ENCODE measurements at places on chromosomes 6 and 20.

- no peak for DNase-seq
Measured at GRCh38 chr6:39143238-39143930, 28.4 kb upstream of the SAYSD1 start.

GRCh38 chr6:108677357-108677756, 116.6 kb downstream of the FOXO3 start:
- no peak for DNase-seq

GRCh38 chr20:40749985-40750506, 61.0 kb upstream of the MAFB start:
- no peak for DNase-seq

DNA sequence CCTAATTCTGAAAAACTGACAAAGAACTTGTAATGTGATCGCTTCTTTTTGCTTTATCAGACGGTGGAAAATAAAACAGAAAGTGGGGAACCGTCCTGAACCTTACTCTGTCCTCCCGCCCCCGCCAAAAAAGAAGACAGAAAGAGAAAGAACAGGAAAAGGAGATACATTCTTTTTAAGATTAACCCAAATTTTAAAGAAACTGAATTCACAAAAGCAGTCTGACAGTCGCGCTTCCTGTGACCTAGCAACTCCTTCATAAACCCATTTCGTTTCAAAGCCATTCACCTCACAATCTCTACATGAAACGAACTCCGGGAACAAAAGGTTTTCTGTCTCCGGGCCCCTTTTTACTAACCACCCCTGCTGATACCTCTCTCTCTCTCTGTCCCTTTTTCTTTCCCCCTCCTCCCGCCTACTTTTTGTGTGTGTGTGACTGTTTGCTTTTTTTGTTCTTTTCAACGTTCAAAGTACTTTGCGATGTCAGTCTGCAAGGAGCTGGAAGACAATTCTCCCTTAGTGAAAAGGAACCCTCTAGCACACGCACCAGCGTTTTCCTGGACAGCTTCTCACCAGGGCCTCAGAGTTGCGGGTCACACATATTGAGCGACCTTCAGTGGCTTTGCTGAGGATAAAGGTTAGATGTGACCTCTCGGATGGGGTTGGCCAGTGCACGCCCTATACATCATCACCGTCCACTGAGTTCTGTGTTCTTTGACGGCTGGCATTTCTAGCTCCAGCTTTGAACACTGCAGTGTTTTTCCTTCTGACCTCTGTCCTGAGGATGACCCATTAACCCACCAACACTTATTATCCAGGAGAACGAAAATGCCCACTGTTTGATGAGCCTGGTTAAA, 530 bp upstream of the NEDD9 start:
- DNase-seq = no peak

DNA sequence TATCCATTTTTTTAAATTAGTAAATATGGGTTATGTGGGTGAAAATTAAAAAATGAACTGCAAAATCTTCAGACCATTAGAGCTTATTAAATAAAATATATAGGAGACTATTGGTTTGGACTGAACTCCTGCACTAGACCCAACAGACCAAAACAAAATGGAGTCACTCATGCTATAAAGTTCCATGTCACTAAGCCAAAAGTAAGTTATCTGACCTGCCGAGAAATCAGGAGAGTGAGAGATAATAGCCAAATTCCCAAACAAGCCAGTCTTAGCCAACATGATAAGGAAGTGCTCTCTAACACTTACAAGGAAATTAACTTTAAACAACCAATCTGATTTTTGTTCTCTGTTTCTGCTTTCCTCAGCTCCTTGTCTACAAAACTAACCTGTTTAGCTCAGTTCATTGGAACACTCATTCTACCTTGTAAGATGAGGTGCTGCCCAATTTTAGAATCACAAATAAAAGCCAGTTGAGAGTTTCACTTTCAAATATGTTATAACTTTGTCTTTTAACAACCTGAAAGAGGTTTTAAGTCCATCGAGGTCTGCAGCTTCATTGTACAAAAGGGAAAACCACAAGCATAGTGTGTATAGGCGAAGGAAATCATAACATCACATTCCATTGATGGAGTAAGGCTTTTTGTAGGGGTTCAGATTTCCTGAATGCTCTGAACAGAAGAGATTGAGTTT, 220.5 kb downstream of the TENT5A start:
- DNase-seq = no peak

GRCh38 chr6:7071405-7071804, 36.4 kb upstream of the RREB1 start:
- no peak for DNase-seq

DNA sequence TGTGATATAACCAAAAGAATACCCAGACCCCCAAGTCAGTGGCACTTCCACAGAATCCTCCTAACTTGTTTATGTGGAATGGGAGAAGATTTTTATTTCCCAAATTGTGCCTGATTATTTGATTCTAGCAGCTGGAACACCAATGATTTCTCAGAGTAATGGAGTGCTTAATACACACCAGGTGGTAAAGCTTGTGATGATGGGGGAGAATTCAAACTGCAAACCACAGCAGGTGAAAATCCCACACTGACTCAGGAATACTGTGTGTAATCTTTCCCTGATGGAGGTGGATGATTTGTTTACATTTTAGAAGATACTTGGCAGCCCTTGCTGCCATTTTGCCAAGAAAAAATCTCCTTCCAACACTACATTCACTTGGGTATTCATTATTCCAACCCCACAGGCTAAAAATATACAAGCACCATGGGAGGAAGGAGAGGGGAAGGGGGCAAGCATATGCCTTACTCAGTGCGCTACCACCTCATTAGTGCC, 212.7 kb upstream of the PLN start:
- no peak for DNase-seq

DNA sequence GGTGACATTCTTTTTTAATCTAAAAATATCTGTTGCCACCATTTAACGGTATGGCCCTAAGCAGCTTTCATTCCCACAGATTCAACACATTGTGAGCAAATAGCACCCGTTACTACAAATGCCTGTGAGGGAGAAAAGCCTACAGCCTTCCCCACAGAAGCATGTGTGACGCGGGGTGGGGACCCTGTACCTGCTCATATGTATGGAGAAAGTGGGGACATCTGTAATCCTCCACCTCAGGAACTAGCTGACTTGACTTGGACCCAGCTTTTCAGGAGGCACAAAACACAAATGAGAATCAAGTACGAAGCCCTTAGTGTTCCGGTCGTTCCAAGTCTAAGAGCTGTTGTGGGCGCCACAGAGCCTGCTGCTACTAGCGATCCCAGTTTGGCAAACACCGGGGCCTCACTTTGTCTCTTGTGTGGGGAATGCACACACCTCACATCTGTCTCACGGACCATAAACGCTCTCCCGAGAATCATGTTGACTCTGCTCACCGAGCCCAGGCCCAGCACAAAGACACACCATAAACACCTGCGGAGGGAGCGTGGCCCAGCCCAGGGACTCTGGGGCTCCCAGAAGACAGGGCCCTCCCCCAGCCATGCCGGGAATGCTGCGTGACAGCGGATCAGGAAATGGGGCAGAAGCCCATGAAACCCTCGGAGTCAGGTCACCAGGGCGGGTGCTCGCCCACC, 21.6 kb downstream of the DLL1 start:
- DNase-seq = no peak

GRCh38 chr6:84416043-84416657, 188.7 kb upstream of the CEP162 start:
- DNase-seq = no peak

- DNase-seq = no peak
Measured at GRCh38 chr6:19662911-19663310, 174.3 kb upstream of the ID4 start.

GRCh38 chr20:21103582-21104465, 2.3 kb downstream of the LINC00237 start:
- DNase-seq = no peak

DNA sequence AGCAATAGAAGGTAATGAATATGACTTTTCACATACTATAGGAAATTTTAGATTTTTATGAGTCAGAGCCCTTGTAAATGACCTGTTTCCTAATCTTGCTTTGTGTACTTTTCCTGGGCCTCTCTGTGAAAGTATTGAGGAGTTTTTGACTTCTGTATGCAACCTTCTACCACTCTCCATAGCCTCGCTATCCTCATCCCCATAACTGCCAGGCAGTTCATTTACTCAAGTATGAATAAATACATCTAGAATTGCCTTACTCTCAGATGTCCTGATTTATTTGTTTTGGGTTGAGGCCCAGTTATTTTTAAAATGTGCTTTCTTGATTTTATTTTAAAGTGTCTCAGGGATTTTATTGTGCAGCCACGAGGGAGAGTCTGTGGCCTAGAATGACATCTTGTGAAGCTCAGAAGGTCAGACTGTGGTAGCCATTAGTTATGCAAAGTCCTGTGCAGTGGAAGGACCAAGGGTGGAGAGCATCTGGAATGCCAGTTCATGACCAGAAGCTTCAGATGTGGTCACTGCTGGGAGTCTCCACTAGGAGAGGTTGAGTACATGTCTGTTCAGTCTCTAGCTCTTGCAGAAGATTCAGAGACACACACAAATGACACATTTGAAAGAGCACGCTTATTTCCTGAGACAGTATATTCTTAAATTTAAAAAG, 346.2 kb upstream of the IMPG1 start:
- DNase-seq = no peak

DNA sequence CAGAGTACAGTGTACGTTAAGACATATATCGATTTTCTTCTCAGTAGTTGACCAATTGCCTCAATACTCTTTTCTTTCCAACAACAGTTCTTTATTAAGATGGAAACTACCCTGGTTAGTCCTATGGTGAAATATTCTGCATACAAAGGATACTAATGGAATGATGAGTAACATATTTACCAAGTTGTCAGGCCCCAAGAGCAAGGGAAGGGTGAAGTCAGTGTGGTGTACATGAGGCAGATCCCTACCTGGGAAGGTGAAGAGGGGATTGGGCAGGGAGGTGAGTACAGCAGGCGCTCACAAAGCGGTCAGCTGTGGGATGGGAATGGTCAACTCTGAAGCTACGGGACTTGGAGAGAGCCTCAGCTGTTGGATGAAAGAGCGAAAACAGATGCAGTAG, 29.7 kb downstream of the GJA1 start:
- no peak for DNase-seq

DNA sequence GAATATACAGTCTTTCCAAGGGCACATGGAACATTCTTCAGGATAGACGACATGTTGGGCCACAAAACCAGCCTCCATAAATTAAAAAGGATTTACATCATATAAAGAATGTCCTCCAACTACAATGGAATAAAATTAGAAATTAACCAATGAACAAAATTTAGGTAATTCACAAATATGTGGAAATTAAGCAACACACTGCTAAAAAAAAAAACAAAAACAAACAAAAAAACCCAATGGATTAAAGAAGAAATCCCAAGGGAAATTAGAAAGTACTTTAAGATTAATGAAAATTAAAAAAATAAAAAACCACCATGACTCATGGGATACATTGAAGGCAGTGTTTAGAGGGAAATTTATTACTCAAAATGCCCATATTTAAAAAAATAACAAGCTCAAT, 21.4 kb upstream of the NT5E start:
- DNase-seq = no peak

Measured in vagina (tissue), 2 donors.